Heart right ventricle (tissue), 16 donors: ENCODE measurements at places on chromosomes 4 and X. TPM values are rescaled to one million over a fixed set of nuclear protein-coding genes. Genes with fewer than 3 reads are reported as not detected.

HSFX1 gene
- total RNA-seq = 3.0 TPM

SNCA gene
- 3.1 TPM for total RNA-seq

DNA sequence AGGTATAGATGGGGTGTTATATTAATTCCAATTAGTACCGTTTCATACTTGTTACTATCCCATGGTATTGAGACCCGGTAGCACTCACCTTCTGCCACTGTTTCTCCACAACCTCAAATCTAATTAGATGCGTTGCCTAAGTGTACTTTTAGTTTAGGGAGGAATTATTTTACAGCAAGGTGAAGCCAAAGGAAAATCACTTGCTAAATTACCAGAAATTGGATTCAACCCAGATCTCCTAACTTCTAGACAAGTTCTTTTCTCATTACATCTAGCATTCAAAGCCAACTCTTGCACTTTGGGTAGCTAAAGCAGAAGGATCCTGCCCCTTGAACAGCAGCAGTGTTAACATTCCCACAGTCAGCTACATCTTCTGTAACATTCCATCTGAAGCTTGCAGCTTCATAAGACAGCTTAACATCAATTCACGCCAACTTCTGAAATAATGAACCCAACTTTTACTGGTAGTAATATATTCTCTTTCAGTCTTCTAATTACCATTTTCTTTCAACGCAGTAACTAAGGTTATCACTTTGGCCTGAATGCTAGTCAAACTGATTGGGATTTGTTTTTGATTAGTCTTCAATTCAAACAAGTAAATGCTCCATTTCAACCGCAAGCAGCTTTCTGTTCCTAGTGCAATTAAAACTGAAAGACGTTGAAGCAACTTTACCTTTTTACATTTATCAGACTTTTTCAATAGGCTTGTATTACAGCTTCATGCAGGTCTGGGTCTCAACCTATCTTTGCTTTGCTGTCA, 934 bp upstream of the SEC31A start:
- no peak for DNase-seq

PCDH18 gene
- 4.9 TPM for total RNA-seq

- DNase-seq = no peak
These were observed 184.1 kb upstream of the HHIP start for GRCh38 chr4:144461906-144462305.

- no peak for DNase-seq
These were observed 76.1 kb downstream of the SORBS2 start for GRCh38 chr4:185735866-185736400.

DNA sequence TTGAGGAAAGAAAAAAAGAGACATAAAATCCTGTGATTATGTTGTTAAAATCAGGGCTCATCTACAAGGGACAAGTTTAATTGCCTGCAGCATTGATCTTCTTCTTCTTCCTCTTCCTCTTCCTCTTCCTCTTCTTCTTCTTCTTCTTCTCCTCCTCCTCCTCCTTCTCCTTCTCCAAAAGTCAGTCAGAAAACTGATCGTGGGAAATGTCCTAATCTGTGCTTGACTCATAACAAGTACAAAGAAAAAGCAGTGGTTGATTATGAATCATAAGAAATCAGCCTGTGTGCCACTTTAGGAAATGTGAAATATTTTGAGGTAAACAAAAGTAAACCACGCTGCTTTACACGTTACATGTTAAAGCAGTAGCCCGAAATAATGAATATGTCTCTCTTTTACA, 2.7 kb upstream of the ATP10D start:
- DNase-seq = no peak

MGARP gene
- 1.4 TPM for total RNA-seq

- DNase-seq = no peak
These were observed 13.2 kb downstream of the PTTG2 start for GRCh38 chr4:37973441-37973840.

GPR119 gene
- not detected for total RNA-seq

ALB gene
- total RNA-seq = 2.4 TPM

KLHL13 gene
- total RNA-seq = 18.1 TPM

GRCh38 chrX:77820091-77820727, 34.2 kb upstream of the ATRX start:
- DNase-seq = no peak

GRCh38 chr4:114598191-114599121, at the start of gene UGT8:
Gene UGT8 (plus strand): TSS chr4:114598807. CDS start chr4:114622881, 24,074 bp downstream.
- DNase-seq = peak; percentile 30

ATP10D gene
- total RNA-seq = 9.9 TPM

RTL9 gene
- 0.64 TPM for total RNA-seq

GRCh38 chrX:103464072-103464773, 55.1 kb downstream of the RAB40A start:
- no peak for DNase-seq

DNA sequence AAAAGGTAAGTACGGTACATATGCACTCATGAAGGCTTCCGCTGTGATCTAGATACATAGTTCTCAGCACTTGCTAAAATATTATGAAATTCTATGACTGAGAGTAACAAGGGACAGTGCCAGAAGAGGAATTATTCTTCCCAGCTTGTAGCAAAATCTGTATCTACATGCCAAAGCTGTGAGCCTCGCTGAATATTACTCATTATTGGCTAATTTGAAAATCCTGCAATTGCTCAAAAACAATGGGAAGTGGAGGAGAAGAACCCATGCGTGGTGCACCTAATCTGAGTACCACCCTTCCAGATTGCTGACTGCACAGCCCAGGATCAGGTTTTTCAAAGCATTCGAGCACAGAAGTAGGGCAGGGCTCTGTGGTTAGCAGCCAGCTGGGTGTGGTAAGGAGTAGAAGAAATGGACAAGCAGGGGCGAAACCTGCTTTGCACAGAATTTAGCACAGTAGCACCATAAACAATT, 17.4 kb upstream of the PDCL2 start:
- no peak for DNase-seq

DNA sequence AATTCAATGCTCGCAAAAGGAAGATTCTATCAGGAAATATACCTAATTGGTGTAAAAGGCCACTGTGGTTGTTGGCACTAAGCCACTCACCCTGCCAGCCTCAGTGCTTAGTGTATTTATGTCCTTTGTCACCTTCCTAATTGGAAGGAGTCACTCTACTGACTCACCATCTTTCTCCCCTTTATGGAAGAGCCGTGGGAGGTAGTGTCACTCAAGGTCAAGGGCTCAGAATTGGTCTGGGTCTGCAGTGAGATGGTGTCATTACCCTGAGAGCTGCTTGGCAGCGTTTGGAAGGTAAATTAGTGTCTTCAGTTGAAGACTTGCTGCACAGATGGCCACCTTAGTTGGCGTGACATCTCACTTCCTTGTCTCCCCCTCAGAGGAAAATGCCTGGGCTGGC, 41.7 kb upstream of the CDKN2AIP start:
- no peak for DNase-seq

GRCh38 chr4:71732066-71732465, 51.8 kb downstream of the GC start:
- no peak for DNase-seq

NOX1 gene
- not detected for total RNA-seq

- no peak for DNase-seq
These were observed 110.2 kb upstream of the PRDX4 start for GRCh38 chrX:23557070-23557469.

TGIF2LX gene
- not detected for total RNA-seq

FDCSP gene
- not detected for total RNA-seq

DNA sequence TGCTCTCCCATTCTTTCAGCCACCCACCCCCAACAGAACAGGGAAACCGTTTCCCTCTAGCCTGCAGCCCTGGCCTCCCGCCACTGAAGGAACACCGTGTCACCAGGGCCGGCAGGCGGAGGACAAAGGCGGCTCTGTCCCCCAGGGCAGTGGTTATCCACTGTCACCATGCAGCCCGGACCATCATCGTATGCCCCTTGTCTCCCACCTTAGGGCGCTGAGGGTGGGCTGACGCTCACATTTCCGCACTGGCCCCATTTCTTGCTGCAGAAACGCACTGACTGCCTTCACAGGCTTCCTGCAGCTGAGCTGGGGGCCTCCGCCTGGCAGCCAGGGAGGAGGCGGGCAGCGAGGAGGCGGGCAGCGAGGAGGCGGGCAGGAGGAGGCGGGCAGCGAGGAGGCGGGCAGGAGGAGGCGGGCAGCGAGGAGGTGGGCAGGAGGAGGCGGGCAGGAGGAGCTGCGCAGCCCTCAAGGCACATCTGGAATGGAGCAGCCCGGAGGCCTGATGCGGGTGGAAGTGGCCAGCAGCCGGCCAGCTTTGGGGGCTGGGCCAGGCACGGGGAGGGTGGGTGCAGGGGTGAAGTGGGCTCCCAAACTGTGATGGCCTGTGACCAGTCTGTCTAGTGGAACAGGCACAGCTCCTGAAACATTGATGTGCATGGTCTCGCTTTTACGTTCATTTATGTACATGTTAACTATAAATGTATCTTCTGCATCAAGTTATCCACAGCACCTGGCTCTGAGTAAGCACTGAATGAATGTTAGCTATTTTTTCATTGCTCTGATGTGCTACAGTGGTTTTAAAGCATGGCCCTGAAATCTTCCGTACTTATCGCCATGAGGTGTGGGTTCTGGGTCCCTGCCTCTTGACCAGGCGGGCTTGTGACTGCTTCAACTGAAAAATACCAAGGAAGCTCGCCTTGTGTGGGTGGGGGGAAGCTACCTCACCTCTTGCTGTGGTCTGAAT, 20.6 kb upstream of the KIAA0232 start:
- no peak for DNase-seq

GAGE2A gene
- not detected for total RNA-seq

- DNase-seq = no peak
These were observed 56.2 kb downstream of the DLG3 start for GRCh38 chrX:70500826-70501225.

GRCh38 chr4:82710197-82710929, 88.2 kb downstream of the SCD5 start:
- DNase-seq = no peak

IBSP gene
- total RNA-seq = not detected

HSD17B11 gene
- total RNA-seq = 6.5 TPM

DNA sequence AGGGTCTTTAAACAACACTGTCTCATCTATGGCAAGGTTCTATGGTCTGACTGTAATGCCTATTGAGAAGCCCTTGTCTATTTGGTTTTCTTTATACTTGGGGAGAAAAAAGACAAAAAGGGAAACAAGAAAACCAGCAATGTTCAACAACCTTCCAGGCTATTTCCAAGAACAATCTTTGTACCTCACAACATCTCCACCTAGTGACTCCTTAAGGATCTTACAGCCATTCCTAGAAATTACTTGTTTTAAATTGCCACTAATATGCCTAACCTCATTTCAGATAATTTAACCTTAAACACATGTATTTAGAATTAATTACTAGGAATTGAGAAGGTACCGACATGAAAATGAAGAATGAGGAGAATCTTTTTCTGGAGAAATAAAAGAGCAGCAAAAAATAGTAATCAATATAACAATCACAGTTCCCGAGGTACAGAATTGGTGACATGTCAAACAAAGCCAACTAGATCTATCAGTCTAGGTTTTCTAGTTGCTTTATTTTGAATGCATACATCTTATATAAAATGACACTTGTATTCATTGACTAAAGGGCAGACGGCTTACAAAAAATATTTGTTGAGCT, 1.6 kb upstream of the RBM46 start:
- DNase-seq = no peak

DNA sequence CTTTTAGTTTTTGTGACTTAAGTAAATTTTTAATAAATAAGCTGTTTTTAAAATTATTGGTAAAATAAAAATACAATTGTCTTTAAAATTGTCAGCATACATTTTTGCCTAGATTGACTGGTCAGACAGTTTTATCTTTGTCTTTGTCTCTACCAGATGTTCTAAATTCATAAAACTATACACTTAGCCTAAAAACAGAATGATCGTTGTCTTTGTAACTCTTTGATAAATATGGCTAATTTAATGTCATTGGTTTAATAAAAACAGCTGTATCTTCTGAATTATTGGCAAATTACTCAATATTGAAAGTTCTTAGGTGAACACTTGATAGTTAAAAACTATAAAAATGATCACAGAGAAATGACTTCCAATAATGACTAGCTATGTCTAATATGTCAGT, 36.5 kb upstream of the NPFFR2 start:
- no peak for DNase-seq

DNA sequence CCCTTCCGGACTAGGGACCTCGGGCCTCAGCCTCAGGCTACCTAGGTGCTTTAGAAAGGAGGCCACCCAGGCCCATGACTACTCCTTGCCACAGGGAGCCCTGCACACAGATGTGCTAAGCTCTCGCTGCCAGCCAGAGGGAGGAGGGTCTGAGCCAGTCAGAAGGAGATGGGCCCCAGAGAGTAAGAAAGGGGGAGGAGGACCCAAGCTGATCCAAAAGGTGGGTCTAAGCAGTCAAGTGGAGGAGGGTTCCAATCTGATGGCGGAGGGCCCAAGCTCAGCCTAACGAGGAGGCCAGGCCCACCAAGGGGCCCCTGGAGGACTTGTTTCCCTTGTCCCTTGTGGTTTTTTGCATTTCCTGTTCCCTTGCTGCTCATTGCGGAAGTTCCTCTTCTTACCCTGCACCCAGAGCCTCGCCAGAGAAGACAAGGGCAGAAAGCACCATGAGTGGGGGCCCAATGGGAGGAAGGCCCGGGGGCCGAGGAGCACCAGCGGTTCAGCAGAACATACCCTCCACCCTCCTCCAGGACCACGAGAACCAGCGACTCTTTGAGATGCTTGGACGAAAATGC, at the start of gene WAS:
Gene WAS (plus strand): TSS at position 389 of the 572 bp plus-strand sequence. CDS start 55 bp downstream, at position 444.
- DNase-seq = no peak

GRCh38 chr4:95294321-95294720, 254.5 kb downstream of the UNC5C start:
- DNase-seq = no peak

GRCh38 chr4:176818531-176818930, 25.8 kb upstream of the VEGFC start:
- no peak for DNase-seq

DNA sequence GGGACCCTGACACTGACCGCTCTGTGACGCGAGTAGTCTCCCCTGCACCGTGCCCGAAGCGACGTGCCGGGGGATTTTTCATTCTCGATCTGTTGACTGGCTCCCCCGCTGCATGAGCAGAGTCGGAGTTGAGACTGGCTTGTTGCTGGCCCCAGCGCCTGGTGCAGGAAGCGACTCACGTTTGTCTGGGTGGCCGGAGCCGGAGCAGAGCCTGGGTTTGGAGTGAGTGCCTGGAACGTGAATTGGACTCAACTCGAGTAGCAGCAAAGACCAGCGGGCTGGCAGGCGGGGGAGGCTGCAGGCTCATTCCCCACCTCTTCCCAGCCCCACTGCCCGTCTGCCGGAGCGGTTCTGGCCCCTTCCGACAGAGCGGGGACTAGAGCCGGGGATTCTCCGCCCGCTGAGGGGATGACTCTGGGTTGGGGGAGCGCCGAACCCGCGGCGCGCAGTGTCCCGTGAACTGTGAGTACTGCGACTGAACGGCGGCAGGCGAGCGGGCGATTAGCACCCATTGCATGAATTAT, 554 bp downstream of the PCDH7 start:
- peak; percentile 14 for DNase-seq

RASSF6 gene
- not detected for total RNA-seq

DNA sequence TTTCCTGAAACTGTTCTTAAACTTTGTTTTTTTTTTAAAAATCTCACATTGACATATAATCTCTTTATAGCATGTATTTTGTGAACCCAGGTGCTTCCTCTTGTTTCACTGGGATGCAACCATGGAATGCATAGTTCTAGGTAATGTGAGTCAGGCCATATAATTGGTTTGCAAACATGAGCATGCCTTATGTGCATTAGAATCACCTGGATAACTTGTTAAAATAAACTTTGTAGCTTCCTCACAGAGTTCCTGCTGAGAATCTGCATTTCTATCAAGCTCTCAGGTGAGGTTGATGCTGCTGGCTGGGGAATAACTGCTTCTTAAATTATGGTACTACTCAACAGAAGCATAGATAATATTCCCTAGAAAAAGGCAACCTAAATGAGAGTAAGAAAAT, 940.3 kb upstream of the LCORL start:
- DNase-seq = no peak
